ENCODE measurements at places on chromosomes 13 and 19.
A peak's percentile ranks its signal among the peaks of the same experiment; 100 is the strongest.

DNA sequence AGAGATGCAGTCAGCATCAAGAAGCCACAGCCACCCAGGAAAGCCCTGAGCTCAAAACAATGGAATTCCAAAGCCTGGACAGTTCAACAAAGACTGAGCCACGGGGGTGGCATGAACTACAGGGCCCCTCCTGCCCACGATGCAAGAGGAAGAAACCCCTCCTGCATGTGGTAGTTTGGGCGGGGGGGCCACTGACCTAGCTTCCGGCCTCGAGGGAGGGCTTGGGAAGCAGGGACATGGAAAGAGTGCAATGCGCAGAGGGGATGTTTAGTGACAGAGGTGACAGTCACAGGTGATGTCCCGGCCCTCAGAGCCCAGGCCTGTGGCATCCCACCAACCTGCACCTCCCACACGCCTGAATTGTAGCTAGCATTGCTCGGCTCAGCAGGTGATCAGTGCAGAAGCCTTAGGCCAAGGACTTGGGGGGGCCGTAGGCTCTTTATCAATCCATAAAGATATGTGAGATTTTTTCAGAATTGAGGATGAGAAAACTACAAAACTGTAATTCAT is 318.8 kb downstream of the TEX29 start:
- no peak for DNase-seq

- DNase-seq, result no peak
Observed at GRCh38 chr19:35736913-35737886, 5.1 kb downstream of the IGFLR1 start.

- no peak for DNase-seq
Observed at GRCh38 chr13:58119804-58120203, 488.3 kb downstream of the PCDH17 start.

GRCh38 chr13:43293008-43293407 is 269.6 kb downstream of the DNAJC15 start:
- DNase-seq, result no peak

GRCh38 chr19:48608798-48609263 is 2.3 kb downstream of the SPACA4 start:
- DNase-seq, result peak; percentile 22

DNA sequence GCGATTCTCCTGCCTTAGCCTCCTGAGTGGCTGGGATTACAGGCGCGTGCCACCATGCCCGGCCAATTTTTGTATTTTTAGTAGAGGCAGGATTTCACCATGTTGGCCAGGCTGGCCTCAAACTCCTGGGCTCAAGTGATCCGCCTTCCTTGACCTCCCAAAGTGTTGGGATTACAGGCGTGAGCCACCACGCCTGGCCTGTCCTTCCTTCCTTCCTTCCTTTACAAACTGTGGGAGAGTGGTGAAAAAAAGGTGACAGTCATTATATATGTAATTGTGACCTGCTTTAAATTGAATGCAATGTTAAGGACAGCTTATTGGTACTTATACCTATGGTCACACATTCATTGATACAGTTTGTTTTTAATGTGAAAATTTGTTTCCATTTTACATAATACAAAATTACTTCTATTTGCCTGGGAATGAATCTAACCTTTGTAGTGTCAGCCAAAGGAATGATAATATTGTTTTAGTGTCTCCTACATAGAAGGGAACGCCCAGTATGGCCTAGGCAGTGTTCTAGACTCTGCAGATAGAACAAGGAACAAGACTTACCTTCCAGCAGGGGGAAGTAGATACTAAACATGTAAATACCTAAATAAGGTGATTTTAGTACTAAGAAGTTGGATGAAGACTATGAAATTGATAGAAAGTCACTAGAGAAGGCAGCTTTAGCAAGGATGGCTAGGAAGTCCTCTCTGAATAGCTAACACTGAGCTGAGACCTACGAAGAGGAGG is 146.3 kb downstream of the GGACT start:
- no peak for DNase-seq

GRCh38 chr13:46168783-46169182 is 13.2 kb downstream of the LCP1 start:
- DNase-seq, result no peak

- DNase-seq, result no peak
Observed at GRCh38 chr13:105097521-105097920, 1437.9 kb downstream of the EFNB2 start.

GRCh38 chr13:38361542-38362262 is 12.1 kb downstream of the UFM1 start:
- no peak for DNase-seq

GRCh38 chr13:54092686-54093085 is 1064.1 kb downstream of the OLFM4 start:
- no peak for DNase-seq

- no peak for DNase-seq
Observed at GRCh38 chr13:98508280-98508679, 68.6 kb downstream of the STK24 start.

DNA sequence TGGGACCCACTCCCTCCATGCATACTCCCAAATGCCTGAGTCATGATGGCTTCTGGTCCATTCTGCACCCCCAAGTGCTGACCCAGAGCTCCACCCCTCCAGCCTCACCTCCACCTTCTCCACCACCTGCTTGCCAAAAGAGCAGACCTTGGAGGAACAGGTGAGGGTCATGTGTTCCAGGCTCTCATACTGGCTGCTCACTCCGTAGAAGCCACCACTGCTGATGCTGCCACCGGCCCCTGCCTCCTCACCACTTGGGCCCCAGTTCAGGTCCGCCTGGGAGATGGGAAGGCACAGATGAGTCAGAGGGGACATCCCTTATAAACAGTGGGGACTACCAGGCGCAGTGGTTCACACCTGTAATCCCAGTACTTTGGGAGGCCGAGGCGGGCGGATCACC is 7.9 kb downstream of the CD37 start:
- no peak for DNase-seq

GRCh38 chr13:48184260-48184659 is 48.7 kb upstream of the ITM2B start:
- no peak for DNase-seq

- DNase-seq, result no peak
Observed at GRCh38 chr19:944171-944567, 18.3 kb downstream of the ARID3A start.

DNA sequence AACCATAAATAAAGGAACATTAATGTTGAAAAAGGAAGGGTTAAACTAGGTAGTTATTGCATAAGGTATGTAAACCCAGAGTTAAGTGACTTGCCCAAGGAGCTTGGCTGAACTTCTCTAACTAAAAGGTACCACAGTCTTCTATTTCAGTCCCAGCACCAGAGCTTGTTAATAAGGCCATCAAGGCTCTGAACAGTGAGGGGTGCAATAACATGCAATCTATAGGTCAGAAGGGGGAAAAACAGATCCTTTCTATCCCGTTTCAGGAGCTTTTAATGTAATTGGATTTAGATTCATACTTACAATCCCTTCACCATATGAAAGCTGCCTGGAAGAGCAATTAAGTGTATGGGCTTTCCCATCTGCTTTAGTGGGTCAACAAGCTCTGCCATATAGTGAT is 441.5 kb upstream of the SPRY2 start:
- no peak for DNase-seq

GRCh38 chr19:12837225-12837624 is 1.1 kb upstream of the MAST1 start:
- DNase-seq, result no peak

GRCh38 chr19:30335306-30335886 is 36.8 kb upstream of the ZNF536 start:
- no peak for DNase-seq

- peak; percentile 91 for DNase-seq
Observed at GRCh38 chr19:48713864-48714755, 5.4 kb downstream of the MAMSTR start.

GRCh38 chr19:3720349-3720917 is 12.2 kb downstream of the TJP3 start:
- DNase-seq, result no peak

- DNase-seq, result no peak
Observed at GRCh38 chr19:43784981-43785808, 4.4 kb upstream of the KCNN4 start.

GRCh38 chr13:25018729-25019115 is 77.2 kb upstream of the PABPC3 start:
- DNase-seq, result no peak

GRCh38 chr13:113876346-113877148 is 12.7 kb upstream of the GAS6 start:
- DNase-seq, result no peak

GRCh38 chr19:8023371-8023770 is 17.9 kb upstream of the ELAVL1 start:
- DNase-seq, result no peak

- no peak for DNase-seq
Observed at GRCh38 chr19:28359431-28360414, 853.2 kb downstream of the UQCRFS1 start.

DNA sequence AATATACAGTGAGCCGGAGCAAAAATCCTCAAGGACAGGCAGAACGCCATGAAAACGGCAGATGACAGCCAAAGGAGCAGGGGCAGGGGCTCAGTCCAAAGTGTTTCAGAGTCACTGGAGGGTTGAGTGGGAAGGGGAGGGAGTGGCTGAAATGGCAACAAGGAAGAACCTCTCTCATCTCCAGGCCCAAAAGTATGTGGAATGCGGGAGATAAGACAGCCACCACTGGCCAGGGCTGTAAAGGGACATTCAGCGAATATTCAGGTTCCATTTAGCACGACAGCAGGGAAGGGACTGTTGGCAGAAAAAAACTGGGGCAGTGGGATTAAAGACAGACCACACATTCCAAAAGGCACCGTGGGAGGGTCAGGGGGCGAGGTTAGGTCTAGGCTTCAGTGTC is 48.4 kb downstream of the USPL1 start:
- no peak for DNase-seq

GRCh38 chr13:113595131-113595530 is 10.6 kb downstream of the TFDP1 start:
- no peak for DNase-seq

- DNase-seq, result no peak
Observed at GRCh38 chr13:41610404-41610803, 153.1 kb downstream of the RGCC start.

- DNase-seq, result no peak
Observed at GRCh38 chr19:1856698-1857603, 6.4 kb downstream of the KLF16 start.

DNA sequence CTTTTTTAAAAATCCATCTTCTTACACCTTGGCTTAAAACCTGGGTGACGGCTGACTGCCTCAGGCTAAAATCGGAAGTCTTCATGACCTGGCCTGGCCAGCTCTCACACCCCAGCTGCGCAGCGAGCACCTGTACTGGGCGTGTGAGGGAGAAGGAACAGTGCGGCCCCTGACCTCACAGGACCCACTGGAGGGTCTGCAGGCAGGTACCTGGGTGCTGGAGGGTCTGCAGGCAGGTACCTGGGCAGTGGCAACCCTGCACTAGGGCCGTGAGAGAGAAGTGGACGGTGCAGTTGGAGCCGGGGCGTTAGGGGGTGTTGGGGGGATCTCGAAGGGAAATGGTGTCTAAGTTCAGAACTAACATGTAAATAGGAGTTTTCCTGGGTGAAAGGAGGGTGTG is 144.3 kb downstream of the STK24 start:
- DNase-seq, result no peak

DNA sequence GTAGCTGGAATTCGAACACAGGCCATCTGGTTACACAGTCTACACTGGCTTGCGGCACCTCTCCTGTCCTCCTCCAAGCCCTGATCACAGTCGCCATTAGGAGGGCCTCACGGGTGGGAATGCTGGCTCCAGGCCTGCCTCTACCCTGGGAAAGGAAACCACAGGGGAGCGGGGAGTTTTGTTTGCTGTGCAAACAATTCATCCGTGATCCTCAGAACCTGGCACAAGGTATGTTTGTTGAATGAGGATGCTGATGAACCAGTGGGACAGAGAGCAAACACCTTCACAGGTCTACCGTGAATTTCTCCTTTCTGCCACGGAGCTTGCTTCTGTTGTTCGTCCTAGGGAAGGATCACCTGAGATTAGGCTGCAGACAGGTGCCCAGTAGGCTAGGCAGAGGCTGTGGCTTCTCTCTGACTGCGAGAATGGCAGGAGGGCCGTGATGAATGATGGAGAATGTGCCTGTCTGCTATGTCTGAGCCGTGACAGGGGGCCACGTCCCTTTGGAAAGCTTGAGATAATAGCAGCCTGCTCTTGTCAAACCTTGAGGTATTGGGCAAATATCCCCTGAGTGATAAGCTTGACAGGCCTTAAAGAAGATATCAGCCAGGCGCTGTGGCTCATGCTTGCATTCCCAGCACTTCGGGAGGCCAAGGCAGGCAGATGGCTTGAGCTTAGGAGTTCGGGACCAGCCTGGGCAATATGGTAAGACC is 36.7 kb downstream of the PIN1 start:
- no peak for DNase-seq

DNA sequence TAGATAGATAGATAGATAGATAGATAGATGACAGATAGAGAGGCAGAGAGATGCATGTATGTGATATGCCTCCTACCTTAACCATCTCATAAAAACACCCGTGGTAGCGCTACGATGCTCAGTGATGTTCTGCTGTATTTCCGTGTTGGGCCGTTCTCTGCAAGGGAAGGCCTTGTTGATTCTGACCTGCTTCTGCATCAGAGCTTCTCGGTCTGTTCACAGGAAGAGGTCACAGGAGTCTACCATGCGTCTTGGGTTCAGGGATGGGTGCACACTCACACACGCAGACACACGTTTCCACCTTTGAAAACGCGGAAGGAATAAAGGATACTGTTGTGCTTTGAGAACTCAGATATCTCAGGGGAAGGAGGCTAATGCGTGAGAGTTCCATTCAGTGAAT is 316.9 kb downstream of the TEX29 start:
- DNase-seq, result no peak
